ENCODE measurements at places on chromosomes 2 and 18.

GRCh38 chr2:27041752-27042151, 9.0 kb downstream of the TMEM214 start:
- no peak for DNase-seq

DNA sequence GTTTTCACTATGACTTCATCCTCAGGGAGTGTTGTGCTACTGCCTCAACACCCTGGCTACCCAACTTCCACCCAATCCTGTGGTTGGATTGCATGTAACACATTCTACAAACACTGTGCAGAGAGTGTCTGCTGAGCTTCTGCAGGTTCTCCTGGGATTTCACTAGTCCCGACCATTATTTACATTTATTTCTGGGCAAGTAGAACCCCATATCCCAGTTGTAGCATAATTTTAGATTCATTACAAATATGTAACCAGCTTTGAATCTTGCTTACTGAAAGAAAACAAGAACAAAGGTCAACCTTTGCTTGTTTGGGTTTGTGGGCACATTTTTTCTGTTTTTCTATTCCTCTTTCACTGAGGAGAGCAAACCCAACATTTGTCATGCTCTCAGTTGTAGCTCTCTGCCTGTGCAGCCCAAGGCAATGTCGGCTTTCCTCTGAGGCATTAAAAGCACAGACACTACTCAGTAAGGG, 2036.1 kb upstream of the LRRTM1 start:
- no peak for DNase-seq

DNA sequence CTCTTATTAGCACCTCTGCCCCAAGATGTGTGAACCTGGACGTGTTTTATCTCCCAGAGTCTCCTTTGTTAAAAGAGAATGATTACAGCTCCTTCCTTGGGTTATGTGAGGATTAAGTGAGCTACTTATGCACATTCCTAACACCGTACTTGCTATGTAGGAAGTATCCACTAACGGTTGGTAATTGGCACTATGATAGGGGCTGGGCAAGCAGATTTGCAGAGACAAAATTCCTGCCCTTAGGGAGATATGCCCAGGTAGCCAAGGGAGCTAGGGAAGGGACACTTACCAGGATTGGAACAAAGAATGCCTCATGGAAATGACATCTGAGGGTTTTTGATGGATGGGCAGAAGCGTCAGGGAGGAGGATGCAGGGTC, 11.5 kb upstream of the ALPK2 start:
- DNase-seq = no peak

DNA sequence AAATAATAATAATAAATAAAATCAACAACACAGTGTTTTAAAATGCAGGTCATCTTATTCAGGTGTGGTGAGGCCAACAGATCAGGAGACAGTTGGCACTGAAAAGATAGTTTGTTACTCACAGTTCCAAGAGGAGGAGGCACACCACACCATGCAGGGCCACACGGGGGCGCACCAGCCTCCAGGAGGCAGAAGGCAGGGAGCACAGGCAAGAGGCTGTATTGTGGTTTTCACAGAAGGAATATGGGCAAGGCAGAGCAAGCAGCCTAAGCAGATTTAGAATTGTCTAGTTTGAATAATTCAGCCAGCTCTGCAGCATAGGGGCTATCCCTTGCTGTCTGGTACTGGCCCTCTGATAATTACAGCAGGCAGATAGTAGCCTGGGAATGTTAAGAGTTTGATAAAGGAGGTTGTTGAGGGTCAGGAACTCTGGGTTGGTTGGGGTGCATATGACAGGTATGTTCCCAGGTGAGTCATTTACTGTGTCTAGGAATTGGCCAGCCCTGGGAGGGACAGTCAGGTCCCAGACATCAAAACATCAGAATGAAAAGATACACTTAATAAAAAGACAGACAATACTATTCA, 31.3 kb downstream of the KIAA2012 start:
- no peak for DNase-seq

GRCh38 chr2:9335322-9335832, 88.0 kb downstream of the ITGB1BP1 start:
- DNase-seq = no peak

DNA sequence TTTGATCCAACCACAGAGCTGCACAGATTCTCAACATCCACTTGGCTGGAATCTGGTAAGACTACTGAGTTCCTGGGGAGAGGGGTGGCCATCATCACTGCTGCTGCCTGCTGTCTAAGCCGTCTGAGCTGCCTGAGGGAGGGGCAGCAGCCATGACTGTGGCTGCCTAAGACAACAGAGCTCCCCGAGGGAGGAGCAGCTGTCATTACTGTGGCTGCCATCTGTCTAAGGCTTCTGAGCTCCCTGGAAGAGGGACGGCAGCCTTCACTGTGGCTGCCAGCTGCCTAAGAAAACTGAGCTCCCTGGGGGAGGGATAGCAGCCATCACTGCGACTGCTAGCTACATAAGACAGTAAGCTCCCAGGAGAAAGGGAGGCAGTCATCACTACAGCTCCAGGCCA, 584.4 kb downstream of the NR4A2 start:
- DNase-seq = no peak

DNA sequence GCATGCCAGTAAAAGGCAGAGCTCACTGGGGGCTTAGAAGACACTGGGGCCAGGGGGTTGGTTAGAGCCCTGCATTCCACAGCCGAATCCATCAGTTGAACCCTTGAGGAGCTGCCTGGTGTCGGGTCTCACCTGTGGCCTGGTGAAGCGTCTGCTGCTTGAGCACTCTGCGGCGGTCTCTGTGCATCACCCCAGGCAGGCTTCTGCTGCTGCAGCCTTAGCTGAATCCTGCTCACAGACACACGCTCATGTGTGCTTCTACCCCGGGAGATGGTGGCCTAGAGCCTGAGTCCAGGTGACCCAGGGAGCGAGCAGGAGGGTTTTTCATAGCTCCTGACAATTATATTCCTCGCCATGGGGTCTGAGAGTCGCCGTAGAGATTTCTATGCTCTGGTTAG, 192.1 kb downstream of the MGAT5 start:
- DNase-seq = no peak

DNA sequence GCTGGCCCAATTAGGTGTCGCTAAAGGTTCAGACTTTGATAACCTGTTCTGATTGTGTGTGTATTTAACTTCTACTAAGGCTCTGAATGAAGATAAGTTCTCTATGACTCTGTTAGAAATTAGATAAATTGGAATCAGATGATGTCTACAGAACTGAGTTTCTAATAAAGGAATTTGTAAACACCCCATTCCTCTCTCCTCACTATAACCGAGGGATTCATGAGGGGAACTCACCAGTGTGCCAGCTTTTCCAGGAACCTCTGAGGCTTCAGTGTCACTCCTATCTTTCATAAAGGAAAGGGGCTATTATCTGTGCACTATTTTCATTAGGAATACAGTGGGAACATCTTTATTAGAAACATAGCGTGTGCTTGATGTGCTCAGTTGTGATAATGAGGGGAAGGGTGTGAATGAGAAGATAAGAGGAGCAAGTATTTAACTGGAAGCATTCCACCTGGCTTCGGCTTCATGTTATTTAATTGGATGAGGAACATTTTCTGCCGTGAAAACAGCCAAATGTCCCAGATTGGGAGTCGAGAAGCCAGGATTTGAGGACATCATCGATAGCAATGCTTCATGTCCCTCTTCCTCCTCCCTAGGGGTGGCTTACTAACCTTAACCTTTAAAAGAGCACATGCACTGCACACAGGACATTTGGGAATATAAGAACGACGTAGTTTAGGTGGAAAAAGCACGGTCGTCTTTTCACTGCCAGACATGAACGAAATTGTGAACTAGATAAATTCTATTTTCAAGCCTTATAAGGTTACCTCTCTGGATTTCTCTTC, 84.8 kb upstream of the TCF4 start:
- no peak for DNase-seq

DNA sequence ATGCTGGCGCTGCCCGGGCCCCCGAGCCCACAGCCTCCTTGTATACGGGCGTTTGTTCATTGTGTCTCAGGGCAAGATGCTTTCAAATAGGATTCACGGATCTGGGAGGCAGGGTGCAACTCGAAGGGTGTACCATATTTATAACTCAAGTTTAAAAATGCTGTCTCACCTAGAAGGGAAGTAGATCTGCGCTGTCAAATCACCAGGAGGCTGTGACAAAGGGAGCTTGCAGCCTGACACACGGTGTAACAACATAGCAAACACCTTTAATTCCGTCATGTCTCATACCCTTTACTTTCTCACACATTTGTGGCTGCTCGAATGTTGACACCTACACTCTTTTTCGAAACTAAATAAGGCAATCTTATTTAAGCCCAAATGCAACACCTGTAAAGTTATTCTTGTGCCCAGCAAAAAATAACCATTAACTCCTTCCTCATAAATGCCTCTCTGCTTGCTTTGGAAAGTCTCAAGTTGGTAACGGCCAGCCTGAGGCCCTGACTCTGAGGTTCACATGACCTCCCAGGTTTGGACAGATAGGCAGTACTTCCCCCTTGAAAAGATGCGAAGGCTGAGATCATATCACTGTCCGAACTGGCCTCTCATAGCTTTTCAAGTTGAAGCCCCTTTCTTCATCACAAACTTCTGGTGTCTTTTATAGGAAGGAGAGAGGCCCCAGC, 11.6 kb downstream of the ZEB2 start:
- DNase-seq = no peak

DNA sequence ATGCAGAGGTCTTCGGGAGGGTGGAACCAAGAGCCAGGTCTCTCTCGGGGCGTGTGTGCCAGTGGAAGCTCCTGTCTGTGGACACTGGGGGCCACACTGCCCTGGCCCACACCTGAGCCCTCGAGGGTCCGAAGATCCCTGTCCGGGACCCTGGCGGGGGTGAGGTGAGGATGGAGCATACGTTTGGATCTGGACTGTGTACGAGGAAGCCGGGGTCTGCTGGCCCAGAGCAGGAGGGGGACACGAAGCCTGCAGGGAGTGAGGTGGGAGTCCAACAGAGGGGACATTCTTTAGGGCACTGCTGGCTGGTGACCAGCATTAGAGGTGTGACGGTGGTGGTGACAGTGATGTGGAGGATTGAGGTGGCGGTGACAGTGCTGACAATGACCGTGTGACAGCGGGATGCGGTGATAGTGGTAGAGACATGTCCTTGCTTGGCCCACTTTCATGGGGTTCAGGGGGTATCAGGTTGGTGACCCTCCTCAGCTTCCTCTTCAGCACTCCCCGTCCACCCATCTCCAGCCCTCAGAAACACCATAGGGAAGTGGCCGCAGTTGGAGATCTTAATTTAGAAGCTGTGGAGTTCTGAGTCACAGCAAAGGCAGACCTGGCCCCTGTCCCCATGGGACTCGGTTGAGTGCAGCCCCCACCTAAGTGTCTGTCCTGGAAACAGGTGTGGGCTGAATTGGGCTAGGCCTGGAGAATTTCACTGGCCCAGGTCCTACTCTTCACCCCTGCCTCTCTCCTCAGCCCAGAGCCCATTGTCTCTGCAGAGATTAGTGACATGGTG, 252.0 kb downstream of the DYSF start:
- no peak for DNase-seq

- no peak for DNase-seq
Measured at GRCh38 chr2:109406301-109406700, 207.5 kb downstream of the SEPTIN10 start.

- DNase-seq = no peak
Measured at GRCh38 chr18:66046032-66046602, 295.3 kb downstream of the CDH7 start.

- DNase-seq = no peak
Measured at GRCh38 chr2:172777431-172777830, 41.8 kb downstream of the RAPGEF4 start.

Data from left cardiac atrium (tissue), 4 donors.